Glutamatergic neuron (in vitro differentiated cells): ENCODE measurements at places on chromosomes 7 and 10.

GRCh38 chr10:119755446-119755845, 29.6 kb downstream of the INPP5F start:
- no peak for DNase-seq

DNA sequence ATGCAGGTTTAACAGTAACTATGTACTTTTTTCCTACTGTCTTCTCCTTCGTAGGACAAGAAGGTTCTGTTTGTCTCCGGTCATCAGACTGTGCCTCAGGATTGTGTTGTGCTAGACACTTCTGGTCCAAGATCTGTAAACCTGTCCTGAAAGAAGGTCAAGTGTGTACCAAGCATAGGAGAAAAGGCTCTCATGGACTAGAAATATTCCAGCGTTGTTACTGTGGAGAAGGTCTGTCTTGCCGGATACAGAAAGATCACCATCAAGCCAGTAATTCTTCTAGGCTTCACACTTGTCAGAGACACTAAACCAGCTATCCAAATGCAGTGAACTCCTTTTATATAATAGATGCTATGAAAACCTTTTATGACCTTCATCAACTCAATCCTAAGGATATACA, 2.4 kb downstream of the DKK1 start:
- DNase-seq, result no peak

- DNase-seq, result no peak
These were observed 167.7 kb upstream of the TCF7L2 start for GRCh38 chr10:112782200-112782907.

GRCh38 chr7:43572516-43573049, 10.3 kb upstream of the STK17A start:
- no peak for DNase-seq

- no peak for DNase-seq
These were observed 554.3 kb downstream of the TYW1 start for GRCh38 chr7:67550801-67551436.

DNA sequence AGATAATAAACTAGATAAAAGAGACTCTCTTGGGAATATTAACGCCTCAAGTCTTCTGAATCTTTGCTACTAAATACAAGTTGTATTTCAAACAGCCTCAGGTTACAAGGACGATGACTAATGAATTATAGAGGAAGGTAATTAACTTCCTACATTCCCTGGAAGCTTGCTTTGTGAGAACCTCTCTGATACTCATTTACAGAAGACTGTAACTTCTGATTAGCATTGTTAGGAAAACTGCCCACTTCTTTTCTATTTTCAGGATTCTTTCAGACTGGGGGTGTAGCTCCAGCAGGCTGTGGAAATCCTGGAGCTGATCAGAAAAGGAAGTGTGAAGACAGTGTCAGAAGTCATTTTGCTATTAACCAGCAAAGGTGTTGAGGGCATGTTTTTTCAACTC, 316.7 kb upstream of the NPSR1 start:
- no peak for DNase-seq

GRCh38 chr10:122561212-122561611, 658 bp downstream of the DMBT1 start:
- peak; percentile 3 for DNase-seq

DNA sequence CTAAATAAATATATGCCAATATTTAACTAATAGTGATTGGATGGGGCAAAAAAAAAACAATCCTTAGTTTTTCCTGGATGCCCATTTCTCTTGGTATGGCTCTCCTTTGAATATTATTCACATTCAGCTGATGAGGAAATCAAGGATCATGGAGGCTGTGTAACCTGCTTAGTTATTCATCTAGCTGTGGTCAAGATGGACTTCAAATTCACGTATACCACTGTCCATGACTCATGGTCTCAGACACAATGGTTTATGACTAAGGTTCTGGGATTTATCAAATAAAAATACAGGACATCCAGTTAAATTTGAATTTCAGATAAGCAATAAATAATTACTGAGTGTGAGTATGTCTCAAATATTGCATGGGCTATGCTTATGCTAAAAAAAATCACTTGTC, 191.5 kb upstream of the CELF2 start:
- no peak for DNase-seq

DNA sequence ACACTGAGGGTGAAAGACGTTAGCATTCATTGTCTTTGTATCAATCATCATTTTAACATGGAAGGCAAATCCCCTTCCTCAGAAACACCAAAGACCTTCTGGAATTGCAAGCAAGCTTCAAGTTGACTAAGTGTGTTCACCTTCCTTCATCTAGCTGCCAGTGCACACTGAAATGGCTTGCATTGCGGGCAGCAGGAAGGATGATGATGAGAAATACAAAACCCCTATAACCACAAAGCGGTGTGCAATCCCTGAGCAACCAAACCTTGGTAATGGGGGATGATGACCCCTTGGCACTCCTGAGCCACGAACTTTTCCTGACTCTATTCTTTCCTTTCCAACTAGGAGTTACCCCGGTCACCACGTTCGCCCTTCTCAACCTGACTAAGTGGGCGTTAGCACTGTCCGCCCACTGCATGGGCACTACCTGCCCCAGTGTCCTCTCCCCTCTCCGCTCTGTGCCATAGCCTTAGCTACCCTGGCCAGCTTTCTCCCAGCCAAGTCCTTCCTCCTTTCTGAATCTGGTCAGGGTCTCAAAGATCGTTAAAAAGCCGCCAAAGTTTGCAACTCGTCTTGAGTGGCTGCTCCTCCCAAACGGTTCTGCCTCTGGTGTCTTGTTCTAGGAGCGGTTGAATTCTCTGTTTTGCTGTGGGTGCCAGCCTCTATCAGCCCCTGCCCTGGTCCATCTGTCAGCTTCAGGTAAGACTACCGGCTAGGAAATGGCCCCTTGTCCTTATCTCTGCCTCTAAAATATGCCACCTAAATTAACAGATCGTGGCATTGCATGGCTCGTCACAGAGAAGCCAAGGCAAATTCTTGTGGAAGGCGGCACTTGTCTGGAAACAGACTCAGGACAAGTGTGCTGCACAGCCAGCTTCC, 586 bp upstream of the AOC1 start:
- no peak for DNase-seq

- no peak for DNase-seq
These were observed 317.8 kb upstream of the MTPN start for GRCh38 chr7:136294977-136295376.

GRCh38 chr10:3198900-3199299, 26.3 kb upstream of the PITRM1 start:
- DNase-seq, result no peak

GRCh38 chr7:66503036-66503370, 125.7 kb upstream of the KCTD7 start:
- no peak for DNase-seq

DNA sequence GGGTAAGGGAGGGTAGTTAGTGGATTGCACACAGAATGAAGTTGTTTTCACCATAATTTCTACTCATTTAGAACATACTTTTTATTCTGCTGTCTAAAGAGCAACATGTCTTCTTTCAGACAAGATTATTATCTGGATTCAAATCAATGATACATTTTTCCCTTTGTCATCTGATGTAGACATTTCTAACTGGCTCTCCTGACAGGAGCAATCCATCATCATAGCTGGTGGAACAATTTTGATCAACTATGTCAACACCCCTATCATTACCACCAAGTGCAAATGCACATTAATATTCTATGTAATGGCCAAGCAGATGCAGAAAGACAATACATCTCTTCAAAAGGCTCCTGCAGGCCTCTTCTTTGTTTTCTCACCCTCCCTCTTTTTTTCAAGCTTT, 672.9 kb upstream of the LRRTM3 start:
- DNase-seq, result no peak

GRCh38 chr10:108592956-108593355, 1330.4 kb downstream of the XPNPEP1 start:
- no peak for DNase-seq

- no peak for DNase-seq
These were observed 191.4 kb downstream of the FAM107B start for GRCh38 chr10:14583252-14583651.

DNA sequence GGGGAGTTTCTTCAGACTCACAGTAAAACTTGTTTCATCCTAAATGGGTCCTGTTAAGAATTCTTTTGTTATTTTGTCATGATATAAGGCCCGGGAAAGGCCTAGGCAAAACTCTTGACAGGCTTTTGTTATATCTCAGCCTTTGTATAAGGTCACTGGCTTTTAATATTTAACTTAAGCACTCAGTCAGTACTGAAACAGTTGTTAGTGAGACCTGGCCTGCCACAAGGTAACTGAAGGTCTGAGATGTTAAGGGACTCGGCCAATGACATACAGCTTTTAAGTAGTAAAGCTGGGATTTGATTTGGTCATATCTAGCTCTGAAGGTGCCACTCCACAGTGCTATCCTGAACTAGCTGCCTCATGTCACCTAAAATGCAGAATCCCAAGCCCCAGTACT, 57.2 kb upstream of the STEAP4 start:
- DNase-seq, result no peak

GRCh38 chr7:110607050-110607857, 483.7 kb upstream of the LRRN3 start:
- DNase-seq, result no peak

DNA sequence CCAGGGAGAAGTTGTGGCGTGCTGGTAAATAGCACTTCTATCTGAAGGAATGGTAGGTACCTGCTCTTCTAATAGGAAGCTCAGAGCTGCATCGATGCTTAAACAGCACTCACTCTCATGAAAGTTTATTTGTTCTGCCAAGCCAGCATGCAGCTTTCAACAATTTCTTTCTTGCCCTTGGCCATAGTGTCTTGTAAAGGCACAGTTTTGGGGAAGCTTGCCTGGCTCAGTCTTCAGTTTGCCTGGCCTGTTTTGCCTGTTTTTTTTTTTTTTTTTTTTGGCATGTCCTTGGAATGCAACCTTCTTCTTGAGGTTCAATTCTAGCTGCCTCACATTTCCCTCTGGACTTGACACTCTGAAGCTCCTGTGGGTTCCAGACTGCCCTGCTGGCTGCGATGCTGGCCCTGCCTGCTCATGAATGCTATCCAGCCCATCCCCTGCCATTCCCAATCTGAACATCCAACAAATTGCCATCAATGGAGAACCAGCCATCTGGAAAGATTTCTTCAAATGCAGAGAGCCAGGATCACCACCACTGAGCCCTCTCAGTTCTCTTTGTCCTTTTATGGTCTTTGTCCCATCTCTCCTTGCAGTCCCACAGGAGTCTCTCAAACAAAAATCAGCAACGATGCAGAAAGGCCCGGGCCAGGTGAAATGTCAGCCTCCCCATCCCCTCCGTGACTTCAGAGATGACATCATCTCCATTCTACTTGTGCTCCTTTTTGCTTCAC, 133.9 kb downstream of the ANLN start:
- DNase-seq, result no peak

DNA sequence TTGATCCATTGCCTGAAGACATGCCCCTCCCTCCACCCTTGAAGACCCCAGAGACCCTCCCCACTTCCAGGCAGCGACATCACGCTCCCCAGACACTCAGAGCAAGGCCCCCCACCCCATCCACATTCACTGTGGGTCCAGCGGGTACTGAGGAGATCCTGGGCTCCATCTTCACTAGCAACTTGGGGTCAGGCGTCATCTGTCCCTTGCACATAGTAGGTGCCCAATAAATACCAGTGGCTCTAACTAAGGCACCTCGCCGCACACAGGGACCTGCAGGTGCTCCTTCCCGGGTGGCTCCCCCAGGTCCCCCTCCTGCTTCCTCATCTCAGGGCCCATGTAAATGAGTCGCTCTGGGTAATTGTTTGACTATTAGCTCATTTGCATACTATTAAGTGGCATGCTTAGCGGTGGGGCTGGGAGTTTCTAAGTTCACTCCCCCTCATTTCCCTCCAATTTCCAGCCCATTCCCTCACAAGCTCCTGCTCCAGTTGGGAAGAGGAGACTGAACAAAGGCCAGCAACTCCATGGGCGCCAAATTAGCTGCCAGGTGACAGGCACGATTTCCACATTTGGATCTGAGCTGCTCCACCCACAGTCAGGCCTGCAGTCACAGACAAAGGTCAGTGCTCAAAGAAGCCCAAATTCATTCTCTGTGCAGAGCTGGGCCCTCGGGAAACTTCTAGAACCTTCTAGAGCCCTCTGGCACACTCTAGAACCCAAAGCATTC, 29.7 kb downstream of the EBF3 start:
- no peak for DNase-seq

- DNase-seq, result no peak
These were observed 50.9 kb downstream of the BTBD16 start for GRCh38 chr10:122321960-122322359.

DNA sequence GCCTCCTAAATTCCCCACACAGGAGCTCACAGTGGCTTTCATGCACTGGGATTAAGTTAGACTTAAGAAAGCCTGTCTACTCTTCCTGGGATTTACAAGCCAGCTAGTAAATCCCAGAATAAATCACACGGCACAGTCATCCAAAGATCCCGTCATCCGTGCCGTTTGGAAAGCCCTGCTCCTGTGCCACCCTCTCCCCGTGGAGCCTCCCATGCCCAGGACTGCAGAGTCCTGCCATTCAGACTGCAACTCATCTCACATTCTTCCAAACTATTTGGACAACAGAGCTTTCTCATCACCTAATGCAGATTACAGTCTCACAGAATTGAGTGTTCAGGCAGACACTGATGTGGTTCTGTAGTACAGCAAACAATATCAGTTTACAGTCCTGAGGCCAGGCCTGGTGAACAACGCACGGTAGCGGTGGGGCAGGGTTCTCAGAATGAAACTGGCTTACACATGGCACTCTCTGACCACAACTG, 166.5 kb downstream of the EGFR start:
- DNase-seq, result no peak

DNA sequence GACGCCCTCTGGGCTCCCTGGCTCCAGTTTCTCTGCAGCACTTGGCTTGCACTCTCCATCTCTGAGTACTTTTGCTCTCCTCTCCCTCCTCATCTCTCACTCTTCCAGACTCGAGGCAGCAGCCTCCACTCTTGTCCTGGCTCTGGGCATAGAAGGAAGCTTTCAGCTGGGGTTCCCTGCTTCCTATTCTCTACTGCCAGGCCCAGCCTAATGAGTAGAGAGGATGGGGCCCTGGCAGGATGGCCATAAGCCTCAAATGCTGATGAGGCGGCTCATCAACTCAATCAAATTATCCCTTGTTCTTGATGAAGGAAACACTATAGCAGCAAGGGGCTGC, 55.8 kb downstream of the NEURL1 start:
- no peak for DNase-seq

- DNase-seq, result no peak
These were observed 290.7 kb downstream of the CACNA2D1 start for GRCh38 chr7:82152858-82153257.
